ENCODE measurements at places on chromosomes 2 and 18. TPM values are rescaled to one million over a fixed set of nuclear protein-coding genes. Genes with fewer than 3 reads are reported as not detected.

Gene KIAA2012
- not detected for total RNA-seq

Gene PLCD4
- 0.51 TPM for total RNA-seq

Gene HOXD10
- total RNA-seq: 17.2 TPM

GRCh38 chr2:13968811-13969210 is 663.7 kb upstream of the LRATD1 start:
- DNase-seq: peak; percentile 0

- DNase-seq: peak; percentile 79
Measured at GRCh38 chr18:79393181-79393634, 2.5 kb upstream of the NFATC1 start.

GRCh38 chr18:26635466-26635865 is 87.1 kb upstream of the KCTD1 start:
- DNase-seq: no peak

- DNase-seq: no peak
Measured at GRCh38 chr2:75862547-75862946, 151.8 kb upstream of the GCFC2 start.

- no peak for DNase-seq
Measured at GRCh38 chr2:24351981-24352380, 8.4 kb downstream of the ITSN2 start.

- no peak for DNase-seq
Measured at GRCh38 chr2:173934895-173935294, 30.3 kb downstream of the SP3 start.

DNA sequence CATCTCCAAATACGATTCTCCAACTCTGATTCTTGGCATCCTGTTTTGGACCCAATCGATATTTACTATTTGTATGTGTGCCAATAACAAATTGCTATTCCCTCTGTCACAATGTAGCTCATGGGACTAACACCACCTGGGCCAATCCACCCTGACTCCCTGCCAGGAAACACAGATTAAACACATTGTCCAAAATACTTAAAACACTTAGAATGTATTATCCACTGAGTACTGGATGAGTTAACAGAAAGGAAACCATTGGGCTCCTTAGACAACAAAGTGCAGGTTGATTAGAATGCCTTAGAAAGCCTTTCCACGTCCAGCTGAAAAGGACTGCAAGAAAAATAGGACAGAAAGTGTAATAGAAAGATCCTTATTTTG is 79.4 kb upstream of the ARHGAP28 start:
- DNase-seq: no peak
